Temporal lobe (tissue), 4 donors: ENCODE measurements at places on chromosomes 7 and 10. TPM values are rescaled to one million over a fixed set of nuclear protein-coding genes. Genes with fewer than 3 reads are reported as not detected.

The FAM149B1 gene
- 18.9 TPM for total RNA-seq

The CACNA2D1 gene
- total RNA-seq: 219 TPM

The PVRIG gene
- not detected for total RNA-seq

The DNAAF5 gene
- 5.7 TPM for total RNA-seq

The ITIH2 gene
- total RNA-seq: 8.4 TPM

The ERVW-1 gene
- total RNA-seq: not detected

The TDRD1 gene
- total RNA-seq: 0.25 TPM

The EPC1 gene
- total RNA-seq: 70.6 TPM

The CYP26C1 gene
- 0.25 TPM for total RNA-seq

The KLF14 gene
- not detected for total RNA-seq

The DMBT1 gene
- under 0.01 TPM for total RNA-seq

The FAM180A gene
- total RNA-seq: not detected

The NAT16 gene
- 2.2 TPM for total RNA-seq

The SPDYE9 gene
- total RNA-seq: 0.49 TPM

The RNF32 gene
- 0.98 TPM for total RNA-seq

The NEUROD6 gene
- 325 TPM for total RNA-seq

The GJD4 gene
- not detected for total RNA-seq

The SYT15 gene
- total RNA-seq: 0.49 TPM

The IDI2 gene
- total RNA-seq: not detected

The EBLN1 gene
- total RNA-seq: not detected

The TMEM225B gene
- total RNA-seq: 0.49 TPM

The ZNF503 gene
- 0.98 TPM for total RNA-seq

The VTI1A gene
- 43.0 TPM for total RNA-seq

The ARID5B gene
- total RNA-seq: 11.1 TPM

The DPYSL4 gene
- 39.3 TPM for total RNA-seq

The GPR26 gene
- 4.2 TPM for total RNA-seq

The CLCN1 gene
- total RNA-seq: not detected

The TACC2 gene
- 25.3 TPM for total RNA-seq

The HOXA4 gene
- not detected for total RNA-seq

The MMD2 gene
- 4.4 TPM for total RNA-seq

The ZNF722 gene
- total RNA-seq: not detected

The ADCY1 gene
- 193 TPM for total RNA-seq

The LZTS2 gene
- 10.6 TPM for total RNA-seq

The ITPRID1 gene
- total RNA-seq: 1.5 TPM

The FRA10AC1 gene
- 21.6 TPM for total RNA-seq

The CALHM3 gene
- not detected for total RNA-seq

The CLRN3 gene
- total RNA-seq: not detected

The GLRX3 gene
- 47.0 TPM for total RNA-seq

The SVIL gene
- total RNA-seq: 27.5 TPM

The MCM10 gene
- 2.0 TPM for total RNA-seq

The ATG9B gene
- 1.2 TPM for total RNA-seq

The SEPHS1 gene
- 31.7 TPM for total RNA-seq

The SPDYE16 gene
- 0.25 TPM for total RNA-seq

The WIPF3 gene
- total RNA-seq: 6.6 TPM

The TMEM270 gene
- total RNA-seq: not detected

The BMPR1A gene
- total RNA-seq: 45.0 TPM

The CNPY1 gene
- total RNA-seq: 0.74 TPM

The GPR37 gene
- 20.9 TPM for total RNA-seq
